ENCODE measurements at places on chromosomes 7 and 10.
A peak's percentile ranks its signal among the peaks of the same experiment; 100 is the strongest.

- peak; percentile 22 for DNase-seq
Observed at GRCh38 chr7:110309941-110310340, 781.0 kb upstream of the LRRN3 start.

GRCh38 chr10:77700086-77700485, 62.5 kb upstream of the KCNMA1 start:
- DNase-seq: peak; percentile 38

DNA sequence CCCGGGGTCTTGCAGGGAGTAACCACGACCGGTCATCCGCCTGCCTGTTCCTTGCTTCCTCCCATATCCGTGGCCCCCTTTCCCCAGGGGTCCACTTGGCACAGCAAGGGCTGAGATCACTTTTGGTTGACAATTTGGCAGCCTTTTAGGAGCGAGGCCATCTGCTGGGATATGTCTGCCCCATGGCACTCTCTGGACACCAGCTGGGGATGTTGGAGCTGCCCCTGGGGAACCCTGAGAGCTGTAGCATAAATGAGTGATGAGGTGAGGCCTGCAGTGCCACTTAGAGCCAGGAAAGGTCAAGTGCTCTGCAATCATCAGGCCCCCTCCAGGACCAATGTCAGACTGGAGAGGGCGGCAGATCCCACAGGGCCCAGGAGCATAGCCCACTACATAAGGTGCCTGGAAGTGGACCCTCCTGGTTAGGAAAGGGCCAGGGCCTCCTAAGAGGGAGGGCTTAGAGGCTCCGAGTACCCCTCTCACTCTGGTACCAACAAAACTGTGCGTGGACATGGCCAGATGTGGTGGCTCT, 92.1 kb downstream of the HIP1 start:
- no peak for DNase-seq

DNA sequence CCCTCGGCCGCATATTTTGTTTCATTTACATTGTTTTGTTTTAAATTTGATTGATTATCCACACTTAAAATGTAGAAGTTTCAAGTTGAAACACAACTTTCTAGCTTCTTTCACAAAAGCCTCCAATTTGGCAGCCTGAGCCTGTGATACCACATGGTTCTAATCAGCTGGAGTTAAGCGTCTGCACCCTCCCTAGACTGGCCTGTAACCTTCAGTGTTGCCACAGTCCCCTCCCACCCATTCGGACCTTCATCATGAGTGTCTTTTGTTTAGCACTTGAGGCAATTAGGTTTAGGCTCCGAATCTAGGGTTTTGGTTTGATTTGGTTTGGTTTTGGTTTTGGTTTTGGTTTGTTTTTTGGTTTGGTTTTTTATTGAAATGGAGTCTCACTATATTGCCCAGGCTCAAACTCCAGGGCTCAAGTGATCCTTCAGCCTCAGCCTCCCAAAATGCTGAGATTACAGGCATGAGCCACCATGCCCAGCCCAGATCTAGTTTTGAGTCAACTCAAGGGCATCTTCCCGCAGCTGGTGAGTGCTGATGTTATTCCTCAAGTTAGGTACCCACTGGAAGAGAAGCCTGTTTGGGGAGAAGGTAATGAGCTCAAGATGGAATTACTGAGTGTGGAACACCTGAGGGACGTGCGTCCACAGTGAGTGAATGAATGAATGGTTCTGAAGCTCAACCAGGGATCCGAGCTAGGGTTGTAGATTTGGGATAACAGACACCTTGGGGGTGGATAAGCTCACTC, 201.4 kb downstream of the HECW1 start:
- no peak for DNase-seq

DNA sequence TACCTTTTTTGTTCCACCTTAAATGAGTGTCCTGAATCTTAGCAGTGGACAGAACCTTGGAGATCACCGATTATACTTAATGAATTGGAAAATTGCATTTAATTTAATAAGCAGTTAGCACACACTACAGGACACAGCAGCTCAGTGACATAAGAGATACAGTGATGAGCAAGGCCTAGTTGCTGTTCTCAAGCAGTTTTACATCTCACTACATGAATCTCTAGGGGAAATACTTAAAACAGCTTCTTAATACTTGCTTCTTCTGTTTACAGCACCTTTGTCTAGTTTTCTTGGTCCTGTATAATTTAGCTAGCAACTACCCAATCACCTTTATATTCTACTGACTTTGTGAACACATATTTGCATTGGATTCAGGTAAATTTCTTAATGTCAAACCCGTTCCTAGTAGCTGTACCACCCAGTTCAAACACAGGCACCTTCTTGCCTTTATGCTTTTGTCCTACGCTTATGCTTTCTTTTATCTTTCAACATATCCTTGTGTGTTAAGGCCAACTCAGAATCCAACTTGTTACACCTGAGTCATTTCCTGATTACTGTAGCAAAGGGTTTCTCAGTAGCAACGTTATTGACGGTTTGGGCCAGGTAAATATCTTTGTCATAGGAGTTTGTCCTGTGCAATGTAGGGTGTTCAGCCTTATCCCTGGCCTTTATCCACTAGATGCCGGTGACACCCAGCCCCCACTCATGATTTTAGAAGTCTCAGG, 1.8 kb downstream of the STAM start:
- DNase-seq: no peak

GRCh38 chr7:120926943-120927346, 23.6 kb upstream of the ING3 start:
- no peak for DNase-seq

- no peak for DNase-seq
Observed at GRCh38 chr10:18308600-18308999, 168.4 kb downstream of the CACNB2 start.

GRCh38 chr7:133859231-133859630, 267.9 kb upstream of the LRGUK start:
- DNase-seq: no peak

- DNase-seq: no peak
Observed at GRCh38 chr7:77627309-77627676, 69.0 kb upstream of the RSBN1L start.

Data from adipocyte (in vitro differentiated cells).